ENCODE measurements at places on chromosomes 2 and 18.

DNA sequence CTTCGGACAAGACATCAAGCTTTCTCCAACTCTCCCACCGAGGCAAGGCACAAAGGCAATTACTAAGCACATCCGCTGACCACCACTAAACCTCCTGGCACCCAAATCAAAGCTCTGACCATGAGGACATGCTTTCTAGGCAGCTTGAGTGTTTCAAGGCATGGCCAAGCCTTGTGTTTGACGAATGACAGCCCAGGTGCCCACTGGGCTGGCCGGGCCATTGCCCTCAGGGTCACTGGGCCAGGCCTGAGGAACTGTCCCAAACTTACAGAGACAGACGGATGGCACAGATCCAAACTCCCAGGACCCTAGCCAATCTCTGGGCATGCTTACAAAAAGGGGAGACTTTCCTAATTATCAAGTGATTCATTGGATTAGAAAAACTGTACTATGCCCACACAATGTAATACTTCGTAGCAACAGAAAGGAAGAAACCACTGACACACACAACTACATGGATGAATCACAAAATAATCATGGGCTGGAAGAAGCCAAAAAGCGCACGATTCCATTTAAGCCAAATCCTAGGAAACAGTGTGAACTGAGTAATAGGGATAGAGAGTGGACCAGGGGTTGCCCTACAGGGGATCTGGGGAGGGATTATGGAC, 20.2 kb downstream of the CRACDL start:
- DNase-seq, result no peak

GRCh38 chr2:71824436-71824835, 323.2 kb downstream of the CYP26B1 start:
- no peak for DNase-seq

DNA sequence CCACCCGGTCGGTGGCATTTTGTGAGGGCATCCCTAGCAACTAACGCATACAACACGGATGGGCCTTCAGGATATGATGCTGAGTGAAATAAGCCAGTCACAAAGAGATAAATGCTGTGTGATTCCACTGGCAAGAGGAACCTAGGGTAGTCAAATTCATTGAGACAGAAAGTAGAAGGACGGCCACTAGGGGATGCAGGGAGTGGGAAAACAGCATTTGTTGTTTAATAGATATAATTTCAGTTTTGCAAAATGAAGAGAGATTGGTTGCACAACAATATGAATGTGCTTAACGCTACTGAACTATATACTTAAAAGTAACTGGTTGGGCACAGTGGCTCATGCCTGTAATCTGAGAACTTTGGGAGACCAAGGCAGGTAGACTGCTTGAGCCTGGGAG, 112.9 kb downstream of the AFF3 start:
- DNase-seq, result no peak

DNA sequence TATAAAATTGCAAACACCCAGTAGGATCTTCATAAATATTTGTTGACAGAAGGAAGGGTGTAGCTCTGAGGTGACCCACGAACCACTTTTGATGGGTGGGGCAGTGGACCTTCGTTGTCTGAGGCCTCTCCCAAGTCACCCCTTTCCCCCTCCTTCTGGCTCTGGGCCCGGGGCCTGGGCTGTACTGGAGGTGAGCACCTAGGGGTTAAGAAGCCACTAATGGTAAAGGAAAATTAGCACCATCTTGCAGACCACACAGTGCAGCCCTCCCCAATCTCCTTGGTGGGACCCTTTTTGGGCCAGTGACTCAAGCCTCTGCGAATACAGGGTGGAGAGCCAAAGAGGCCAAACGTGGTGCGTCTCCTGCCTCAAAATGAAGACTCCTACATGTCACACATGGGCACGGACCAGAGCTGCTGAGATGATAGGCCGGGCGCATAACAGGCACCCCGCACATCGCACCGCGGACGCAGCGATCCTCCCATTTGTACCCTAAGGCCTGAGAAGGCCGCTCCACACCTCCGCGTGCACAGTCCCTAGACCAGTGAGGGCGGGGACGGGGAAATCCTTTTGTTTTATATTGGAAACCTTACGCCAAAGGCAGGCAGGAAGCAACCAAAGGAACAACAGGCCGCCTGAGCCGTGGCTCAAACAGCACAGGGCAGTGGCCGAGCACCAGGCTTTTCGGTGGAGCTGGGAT, 31.9 kb upstream of the ATP6V1B1 start:
- no peak for DNase-seq

DNA sequence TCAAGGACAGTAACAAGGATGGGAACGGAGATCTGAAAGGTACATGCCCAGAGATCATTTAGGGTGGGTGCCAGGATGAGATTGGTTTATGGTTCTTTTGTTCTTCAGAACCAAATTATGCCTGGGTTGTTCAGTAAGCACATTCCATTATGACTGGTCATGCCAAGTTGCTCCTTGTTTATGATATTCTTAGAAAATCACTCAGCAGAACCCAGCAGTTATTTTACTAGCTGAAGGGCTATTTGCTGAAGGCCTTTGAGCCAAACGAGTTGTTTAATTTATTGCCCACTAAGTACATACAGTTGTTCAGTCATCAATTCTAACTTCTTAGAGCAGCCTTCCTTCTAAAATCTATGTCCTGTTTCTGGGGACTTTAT, 635 bp downstream of the SLC3A1 start:
- no peak for DNase-seq

- DNase-seq, result no peak
Measured at GRCh38 chr2:64695721-64696261, 42.1 kb upstream of the SERTAD2 start.

DNA sequence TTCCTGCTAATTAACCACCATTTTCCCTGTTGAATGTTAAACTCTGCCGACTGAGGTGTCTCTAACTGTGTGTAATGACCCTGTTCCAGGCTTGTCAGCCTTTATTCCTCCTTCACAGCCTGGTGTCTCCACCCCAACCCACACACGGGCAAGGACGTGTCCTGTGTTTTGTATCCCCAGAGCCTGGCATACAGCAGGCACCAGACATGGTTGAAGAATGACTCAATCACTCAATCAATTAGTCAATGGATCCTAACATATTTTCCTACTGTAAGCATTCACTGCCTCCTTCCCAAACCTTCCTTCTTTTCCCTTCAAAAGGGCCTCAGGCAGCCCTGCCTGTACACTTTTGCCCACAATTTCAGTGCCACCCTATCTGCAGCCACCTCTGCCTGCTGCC, 2.7 kb upstream of the TNS1 start:
- no peak for DNase-seq

GRCh38 chr2:18117592-18117991, 239.1 kb downstream of the KCNS3 start:
- no peak for DNase-seq
